ENCODE measurements at places on chromosomes 4 and X. TPM values are rescaled to one million over a fixed set of nuclear protein-coding genes. Genes with fewer than 3 reads are reported as not detected.

DNA sequence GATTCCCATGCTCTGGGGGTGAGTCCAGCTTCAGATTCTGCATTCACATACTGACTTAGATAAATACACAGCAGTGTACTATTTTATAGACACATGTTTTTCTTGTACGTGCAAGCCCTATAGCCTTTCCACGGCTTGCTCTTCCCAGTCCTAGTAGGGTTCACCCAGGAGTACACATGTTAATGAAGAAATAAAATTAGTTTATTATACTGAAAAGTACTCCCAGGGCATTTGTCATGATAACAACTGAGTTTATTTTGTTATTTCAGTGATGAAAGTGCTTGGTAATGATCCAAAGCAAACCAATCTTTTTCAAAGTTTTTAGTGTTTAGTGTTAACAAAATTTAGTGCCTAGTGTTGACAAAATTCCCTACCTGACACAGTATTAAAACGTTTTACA, 21.3 kb downstream of the MAPK10 start:
- no peak overlapping the region for H3K27ac ChIP-seq
- no peaks in the 10 kb centered on the region for H3K4me1 ChIP-seq
- no peaks in the 10 kb centered on the region for H3K36me3 ChIP-seq
- no peak overlapping the region for H3K4me3 ChIP-seq
- DNase-seq: no peak

DNA sequence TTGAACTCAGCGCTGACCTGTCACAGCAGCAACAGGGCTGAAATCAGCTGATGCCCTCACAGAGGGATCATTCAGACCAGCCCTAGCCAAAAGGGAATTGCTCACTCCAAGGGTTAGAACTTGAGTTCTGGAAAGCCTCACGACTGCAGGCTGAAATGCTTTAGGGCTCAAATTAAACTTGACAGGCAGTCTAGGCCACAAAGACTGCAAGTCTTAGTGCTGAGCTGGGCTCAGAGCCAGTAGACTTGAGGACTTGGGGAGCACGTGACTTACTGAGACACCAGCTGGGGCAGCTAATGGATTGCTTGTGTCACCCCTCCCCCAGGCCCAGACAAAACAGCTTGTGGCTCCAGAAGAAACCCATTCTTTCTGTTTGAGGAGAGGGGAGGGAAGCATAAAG, 119.0 kb upstream of the SLC6A14 start:
- H3K27ac ChIP-seq: no peak overlapping the region
- H3K4me1 ChIP-seq: no peaks in the 10 kb centered on the region
- H3K4me3 ChIP-seq: no peak overlapping the region
- DNase-seq: no peak
- H3K27me3 ChIP-seq: no peaks in the 10 kb centered on the region

GAGE12F gene
- not detected for total RNA-seq

DNA sequence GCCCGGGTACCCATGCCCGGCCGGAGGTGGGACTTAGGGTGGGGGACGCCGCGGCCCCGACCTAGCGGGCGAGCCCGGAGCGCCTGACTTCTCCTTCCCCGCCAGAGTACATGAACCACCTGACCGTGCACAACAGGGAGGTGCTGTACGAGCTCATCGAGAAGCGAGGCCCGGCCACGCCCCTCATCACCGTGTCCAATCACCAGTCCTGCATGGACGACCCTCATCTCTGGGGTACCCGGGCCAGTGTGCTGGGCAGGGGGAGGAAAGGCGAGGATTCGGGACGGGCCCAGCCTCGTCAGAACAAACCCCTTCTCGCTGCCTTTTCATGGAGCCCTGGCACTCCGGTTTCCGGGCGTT, 622 bp downstream of the TAFAZZIN start:
- H3K27ac ChIP-seq: peak overlapping the region; percentile 86
- peak; percentile 40 for DNase-seq
- H3K36me3 ChIP-seq: peaks cover 10% of the 10 kb centered on the region
- no peaks in the 10 kb centered on the region for H3K27me3 ChIP-seq

DNA sequence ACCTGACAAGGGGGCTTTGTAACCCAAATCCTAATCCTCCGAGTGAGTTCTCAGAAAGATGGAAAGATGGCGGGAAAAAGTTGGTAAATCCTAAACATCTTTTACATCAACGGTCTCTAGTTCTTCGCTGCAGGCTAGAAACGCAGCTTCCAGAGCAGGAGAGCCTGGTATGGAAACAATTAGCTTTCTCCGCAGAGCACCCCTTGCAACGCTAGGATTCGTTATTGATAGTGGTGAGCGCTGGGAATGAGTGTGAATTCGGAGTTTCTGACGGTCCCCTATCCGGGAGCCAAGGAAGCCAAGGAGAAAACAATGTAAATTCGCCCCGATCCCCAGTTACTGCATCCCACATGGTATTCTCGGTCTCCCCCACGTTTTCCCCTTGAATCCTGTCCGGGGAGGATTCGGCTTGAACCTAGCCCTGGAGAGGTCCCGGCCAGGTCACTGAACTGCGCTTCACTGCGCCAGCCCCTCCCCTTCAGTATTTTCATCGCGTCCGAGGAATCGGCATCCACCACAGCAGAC, 4.7 kb upstream of the NEUROG2 start:
- H3K4me3 ChIP-seq: peak overlapping the region; percentile 72
- peaks cover 2% of the 10 kb centered on the region for H3K36me3 ChIP-seq
- no peak for DNase-seq
